A549 treated with AZD2906 at 1 μM for 4 hours (cell line): ENCODE measurements at places on chromosomes 11 and 22. TPM values are rescaled to one million over a fixed set of nuclear protein-coding genes. Genes with fewer than 3 reads are reported as not detected.

Gene SPDYC
- not detected in 5 replicates for total RNA-seq

Gene SLC22A6
- total RNA-seq = not detected in 5 replicates

Gene RBMXL2
- not detected in 5 replicates for total RNA-seq

Gene OR10AG1
- not detected in 5 replicates for total RNA-seq

Gene CALCB
- total RNA-seq = 0.11 to 0.20 TPM (median 0.15 TPM) in 5 replicates

Gene PATE4
- not detected in 5 replicates for total RNA-seq

Gene IFITM10
- 1.1 to 2.1 TPM (median 1.4 TPM) in 5 replicates for total RNA-seq

Gene DRD2
- 0.06 TPM in 2 of 5 replicates, not detected in the others for total RNA-seq

Gene IGF2
- 1.7 to 2.9 TPM (median 2.4 TPM) in 5 replicates for total RNA-seq

Gene OR8A1
- total RNA-seq = not detected in 5 replicates

Gene TSPAN32
- total RNA-seq = not detected in 5 replicates

Gene SLC17A6
- not detected in 5 replicates for total RNA-seq

Gene EFCAB6
- total RNA-seq = 0.28 to 0.70 TPM (median 0.42 TPM) in 5 replicates

Gene ENTHD1
- total RNA-seq = not detected in 5 replicates

Gene WT1
- total RNA-seq = 5.0 to 5.5 TPM (median 5.2 TPM) in 5 replicates

Gene NXPE2
- total RNA-seq = 0.03 TPM in 1 of 5 replicates, not detected in the others

Gene FBLN1
- total RNA-seq = 45.8 to 61.8 TPM (median 58.3 TPM) in 5 replicates

Gene SCN2B
- not detected in 5 replicates for total RNA-seq

Gene HARBI1
- total RNA-seq = 4.7 to 5.5 TPM (median 5.0 TPM) in 5 replicates

Gene MS4A6E
- not detected in 5 replicates for total RNA-seq

Gene BTG4
- 0.10 to 0.23 TPM (median 0.18 TPM) in 4 of 5 replicates, not detected in the other for total RNA-seq

Gene MAJIN
- not detected in 5 replicates for total RNA-seq

Gene FGF3
- total RNA-seq = not detected in 5 replicates

Gene ARRB1
- total RNA-seq = 14.2 to 23.7 TPM (median 19.2 TPM) in 5 replicates

Gene ZNF280A
- 2.9 to 3.9 TPM (median 3.0 TPM) in 5 replicates for total RNA-seq

Gene SLC22A9
- total RNA-seq = not detected in 5 replicates

Gene OR51I1
- not detected in 5 replicates for total RNA-seq

Gene HBG1
- total RNA-seq = not detected in 5 replicates

Gene WBP2NL
- 0.06 to 0.13 TPM (median 0.06 TPM) in 4 of 5 replicates, not detected in the other for total RNA-seq

Gene OR10G7
- total RNA-seq = not detected in 5 replicates

Gene LARGE2
- 1.6 to 3.1 TPM (median 2.6 TPM) in 5 replicates for total RNA-seq

Gene DUSP8
- 0.81 to 1.2 TPM (median 1.0 TPM) in 5 replicates for total RNA-seq

Gene SORL1
- total RNA-seq = 1.2 to 1.5 TPM (median 1.4 TPM) in 5 replicates

Gene SDF2L1
- 31.3 to 60.7 TPM (median 54.4 TPM) in 5 replicates for total RNA-seq

Gene ANKK1
- 0.05 to 0.10 TPM (median 0.10 TPM) in 3 of 5 replicates, not detected in the others for total RNA-seq

Gene OOSP3
- 0.11 TPM in 1 of 5 replicates, not detected in the others for total RNA-seq

Gene HIPK3
- total RNA-seq = 12.6 to 17.8 TPM (median 16.4 TPM) in 5 replicates

Gene PKP3
- total RNA-seq = 30.1 to 40.1 TPM (median 38.2 TPM) in 5 replicates

Gene APOA4
- total RNA-seq = not detected in 5 replicates

Gene MCAT
- 16.2 to 28.3 TPM (median 24.8 TPM) in 5 replicates for total RNA-seq

Gene TTC12
- 3.8 to 11.3 TPM (median 5.2 TPM) in 5 replicates for total RNA-seq

Gene OR2AG2
- total RNA-seq = 0.06 to 0.11 TPM in 2 of 5 replicates, not detected in the others

Gene OR4D11
- total RNA-seq = not detected in 5 replicates

Gene OR4A16
- total RNA-seq = not detected in 5 replicates

Gene OR6T1
- total RNA-seq = not detected in 5 replicates

Gene OR51B6
- not detected in 5 replicates for total RNA-seq

Gene PLEKHB1
- 0.63 to 1.0 TPM (median 0.85 TPM) in 5 replicates for total RNA-seq

Gene CHST1
- total RNA-seq = 0.95 to 1.9 TPM (median 1.5 TPM) in 5 replicates

Gene MFRP
- not detected in 5 replicates for total RNA-seq

Gene ANGPTL5
- 0.08 to 0.16 TPM (median 0.14 TPM) in 5 replicates for total RNA-seq

Gene ROBO3
- total RNA-seq = 2.3 to 3.4 TPM (median 2.7 TPM) in 5 replicates

Gene SLC22A12
- total RNA-seq = not detected in 5 replicates

Gene VPREB3
- 0.74 to 1.0 TPM (median 0.77 TPM) in 5 replicates for total RNA-seq

Gene SCGB1A1
- 0.23 to 0.69 TPM (median 0.37 TPM) in 3 of 5 replicates, not detected in the others for total RNA-seq

Gene CCDC73
- total RNA-seq = 0.03 TPM in 2 of 5 replicates, not detected in the others
